ENCODE measurements at places on chromosomes 2 and 18.

DNA sequence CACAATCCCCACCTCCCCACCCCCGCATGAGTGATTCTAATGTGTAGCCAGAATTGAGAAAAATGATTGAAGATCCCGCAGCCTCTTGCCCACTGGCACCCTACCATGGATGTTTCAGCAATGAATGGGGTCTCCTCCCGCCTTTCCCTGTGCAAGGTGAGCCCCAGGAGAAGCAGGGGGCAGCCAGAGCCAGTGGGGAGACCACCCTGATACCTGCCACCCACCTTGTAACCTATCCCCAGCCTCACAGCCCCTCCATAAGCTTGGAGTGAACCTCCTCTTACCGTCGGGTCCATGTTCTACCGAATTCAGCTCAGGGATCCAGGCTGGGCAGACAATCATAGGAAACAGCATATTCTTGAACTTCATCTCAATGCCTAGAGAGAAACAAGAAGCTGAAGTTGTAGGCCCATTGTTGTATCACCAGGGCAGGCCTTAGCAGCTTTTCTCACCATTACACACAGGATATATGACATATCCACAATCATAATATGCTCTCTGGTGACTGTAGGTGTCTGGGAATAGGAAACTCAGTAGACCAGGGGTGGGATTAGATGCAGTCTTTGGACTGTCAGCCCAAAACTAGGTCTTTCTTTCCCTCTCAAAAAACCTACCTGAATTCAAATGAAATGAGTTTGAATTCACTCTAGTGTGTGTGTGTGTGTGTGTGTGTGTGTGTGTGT is 30.9 kb downstream of the XDH start:
- no peak for DNase-seq

- DNase-seq: peak; percentile 11
These were observed 279.5 kb downstream of the RND3 start for GRCh38 chr2:150207979-150208378.

- no peak for DNase-seq
These were observed 843.6 kb downstream of the TRIB2 start for GRCh38 chr2:13560322-13560721.

DNA sequence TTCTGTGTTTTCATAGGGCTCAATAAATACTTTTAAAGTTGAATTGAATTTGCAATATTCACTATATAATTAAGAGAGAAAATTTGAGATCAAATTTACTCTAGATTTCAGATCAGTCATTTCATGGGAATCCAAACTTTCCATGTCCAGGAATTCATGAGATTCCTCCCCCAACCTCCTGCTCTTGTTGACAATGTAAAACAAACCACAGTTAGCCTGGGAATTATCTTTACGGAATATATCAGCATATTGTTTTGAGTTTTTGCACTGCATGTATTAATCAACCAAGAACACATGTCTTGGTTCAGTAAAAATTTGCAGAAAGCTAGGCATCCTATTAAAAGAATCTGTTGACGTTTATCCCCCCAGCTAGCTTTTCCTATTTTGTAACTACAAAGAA is 42.3 kb downstream of the CYP1B1 start:
- no peak for DNase-seq

DNA sequence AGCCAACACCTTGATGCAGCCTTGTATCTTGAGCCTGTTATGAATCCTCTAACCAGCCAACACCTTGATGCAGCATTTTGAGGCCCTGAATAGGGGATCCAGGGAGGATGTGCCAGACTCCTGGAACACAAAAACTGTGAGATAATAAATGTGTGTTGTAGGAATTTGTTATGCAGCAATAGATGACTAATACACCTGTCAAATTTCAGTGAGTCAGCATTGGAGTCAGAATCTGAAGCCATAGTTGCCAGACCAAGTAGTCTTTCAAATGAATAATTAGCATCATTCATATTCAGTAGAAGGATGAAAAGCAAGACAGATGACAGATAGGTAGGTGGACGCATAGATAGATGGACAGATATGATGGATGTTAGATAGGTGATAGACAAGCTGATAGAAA is 942.5 kb upstream of the SLC39A10 start:
- no peak for DNase-seq

GRCh38 chr18:24736662-24737330 is 276.4 kb downstream of the HRH4 start:
- DNase-seq: peak; percentile 80

- DNase-seq: no peak
These were observed 170.5 kb downstream of the CDH20 start for GRCh38 chr18:61503688-61504087.

DNA sequence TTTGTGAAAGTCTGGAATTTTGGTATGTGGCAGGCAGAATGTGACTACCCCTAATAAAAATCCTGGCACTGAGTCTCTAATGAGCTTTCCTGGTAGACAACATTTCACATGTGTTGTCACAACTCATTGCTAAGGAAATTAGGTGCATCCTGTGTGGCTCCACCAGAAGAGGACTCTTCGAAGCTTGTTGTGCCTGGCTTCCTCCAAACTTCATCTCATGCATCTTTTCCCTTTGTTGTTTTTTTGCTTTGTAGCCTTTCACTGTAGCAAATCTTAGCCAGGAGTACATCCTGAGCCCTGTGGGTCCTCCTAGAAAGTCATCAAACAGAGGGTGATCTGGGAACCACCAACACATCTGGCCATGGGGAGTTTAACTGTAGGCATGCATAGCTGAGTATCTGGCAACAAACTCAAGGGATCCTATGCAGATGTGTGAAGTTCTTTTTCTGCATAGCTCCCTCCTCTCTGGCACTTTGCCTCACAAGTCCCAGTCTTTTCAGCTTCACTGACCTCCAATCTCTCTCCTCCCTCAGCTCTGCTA is 42.1 kb upstream of the SERTAD2 start:
- no peak for DNase-seq

DNA sequence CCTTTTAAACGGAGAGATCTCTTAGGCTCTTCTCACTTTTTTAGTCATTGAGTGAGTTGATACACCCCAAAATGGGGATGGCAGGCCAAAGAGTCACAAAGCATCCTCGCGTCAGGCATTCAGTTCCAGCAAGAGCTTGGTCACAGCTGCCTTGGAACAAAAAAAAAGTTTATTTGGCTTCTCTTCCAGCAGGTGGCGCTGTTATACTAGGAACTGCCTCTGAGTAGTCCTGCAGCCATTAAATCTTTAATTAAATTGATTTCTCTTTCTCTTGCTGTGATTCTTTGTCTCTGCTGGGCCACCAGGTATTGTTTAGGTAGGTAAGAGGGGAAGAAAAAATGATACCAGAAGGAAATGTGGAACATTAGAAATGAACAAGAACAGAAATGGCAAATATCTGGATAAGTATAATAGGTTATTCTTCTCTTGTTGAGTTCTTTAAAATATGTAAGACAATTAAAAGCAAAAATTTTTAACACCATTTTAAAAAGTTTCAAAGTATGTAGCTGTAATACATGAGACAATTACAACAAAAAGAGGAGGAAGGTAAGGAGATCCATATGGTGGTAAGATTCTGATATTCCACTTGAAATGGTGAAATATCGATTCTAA is 175.1 kb downstream of the GALNT1 start:
- DNase-seq: peak; percentile 28

GRCh38 chr2:144330951-144331673 is 188.8 kb downstream of the ZEB2 start:
- no peak for DNase-seq

- no peak for DNase-seq
These were observed 36.0 kb upstream of the DYNC2LI1 start for GRCh38 chr2:43737855-43738254.

DNA sequence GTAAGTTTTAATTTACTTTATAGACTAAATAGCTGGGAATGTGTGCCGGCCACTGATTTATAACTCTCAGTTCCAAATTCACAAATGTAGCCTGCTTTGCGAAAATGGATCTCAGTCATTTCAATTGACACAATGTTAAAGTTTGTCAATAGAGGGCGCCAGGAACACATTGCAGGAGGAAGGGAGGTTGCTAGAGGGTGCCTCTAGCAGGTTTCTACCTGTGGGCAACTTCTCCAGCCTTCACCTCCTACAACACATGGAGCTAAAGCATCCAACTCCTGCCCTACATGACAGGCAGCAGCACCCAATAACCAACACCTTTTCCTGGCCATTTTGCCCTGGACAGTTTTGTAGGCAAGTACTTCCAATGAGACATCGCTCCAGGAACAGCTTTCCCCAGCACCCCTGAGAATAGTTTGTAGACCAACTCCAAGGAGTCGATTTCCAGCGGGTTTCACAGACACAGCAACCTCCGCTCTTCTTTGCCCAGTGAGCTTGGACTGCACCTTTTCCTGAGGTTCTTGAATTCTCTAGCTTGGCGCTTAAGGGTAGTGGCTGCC is 784.8 kb upstream of the CDH2 start:
- no peak for DNase-seq

- DNase-seq: no peak
These were observed 649.5 kb upstream of the ZNF804A start for GRCh38 chr2:183948861-183949260.

DNA sequence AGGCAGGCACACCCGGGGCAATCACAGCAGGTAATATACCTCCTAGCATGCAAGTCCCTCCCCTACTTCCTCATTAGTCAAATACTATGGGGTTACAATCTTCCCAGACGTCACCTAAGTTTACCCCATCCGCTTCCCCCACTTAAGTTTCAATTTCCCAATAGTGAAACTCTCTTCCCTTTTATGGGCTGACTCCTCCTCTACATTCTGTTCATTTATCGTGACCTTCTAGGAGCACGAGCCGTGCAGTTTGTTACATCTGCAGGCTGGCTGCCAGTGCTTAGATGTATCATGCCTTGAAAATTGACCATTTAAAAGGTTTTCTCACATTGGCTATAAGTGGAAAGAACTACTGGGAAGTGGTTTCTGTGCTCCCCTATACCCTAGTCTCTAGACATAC is 1357.8 kb upstream of the CRIM1 start:
- no peak for DNase-seq

- DNase-seq: no peak
These were observed 59.4 kb upstream of the MGAT5 start for GRCh38 chr2:134194519-134194918.

DNA sequence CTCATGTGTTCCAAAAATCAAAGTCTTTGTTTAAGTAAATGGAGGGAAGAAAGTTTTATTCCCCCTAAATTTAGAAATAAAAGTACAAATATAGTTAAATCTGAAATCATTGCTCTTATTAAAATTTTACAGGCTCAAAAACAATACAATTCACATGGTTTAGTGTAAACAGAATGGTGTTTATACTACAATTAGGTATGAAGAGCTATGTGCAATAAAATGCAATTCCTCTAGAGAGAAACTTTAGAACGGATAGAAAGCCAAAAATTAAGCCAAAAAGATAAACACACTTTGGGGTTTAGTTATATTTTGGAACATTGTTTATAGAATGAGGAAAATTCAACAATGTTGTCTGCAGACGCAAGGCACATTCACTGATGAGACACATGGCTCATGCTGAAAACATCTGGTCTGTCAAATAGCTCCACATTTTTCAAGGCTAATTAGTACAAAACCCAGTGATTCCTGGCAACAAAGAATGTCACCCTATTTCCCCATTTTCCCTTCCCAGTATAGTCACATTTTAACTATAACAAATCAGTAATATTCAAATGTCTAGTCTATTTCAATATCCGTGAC is 103.3 kb downstream of the EXOC6B start:
- no peak for DNase-seq

DNA sequence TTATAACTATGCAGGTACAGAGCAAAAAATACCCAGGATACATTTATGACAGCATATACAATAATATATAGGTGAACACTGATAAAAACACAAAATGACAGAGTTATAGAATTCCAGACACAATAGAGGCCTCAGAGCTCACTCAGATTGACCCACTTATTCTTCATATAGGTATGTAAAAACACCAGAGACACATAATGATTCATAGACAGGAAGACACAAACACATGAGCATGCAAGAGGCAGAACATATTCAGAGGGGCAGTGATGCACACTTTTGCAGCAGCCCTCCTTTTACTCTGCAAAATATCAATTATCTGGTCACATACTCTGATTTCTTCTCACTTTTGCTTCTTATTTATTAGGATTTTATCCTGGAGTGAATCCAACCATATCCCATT is 633.3 kb upstream of the ACVR2A start:
- DNase-seq: no peak

- DNase-seq: no peak
These were observed 54.0 kb upstream of the NOSTRIN start for GRCh38 chr2:168748461-168748860.

DNA sequence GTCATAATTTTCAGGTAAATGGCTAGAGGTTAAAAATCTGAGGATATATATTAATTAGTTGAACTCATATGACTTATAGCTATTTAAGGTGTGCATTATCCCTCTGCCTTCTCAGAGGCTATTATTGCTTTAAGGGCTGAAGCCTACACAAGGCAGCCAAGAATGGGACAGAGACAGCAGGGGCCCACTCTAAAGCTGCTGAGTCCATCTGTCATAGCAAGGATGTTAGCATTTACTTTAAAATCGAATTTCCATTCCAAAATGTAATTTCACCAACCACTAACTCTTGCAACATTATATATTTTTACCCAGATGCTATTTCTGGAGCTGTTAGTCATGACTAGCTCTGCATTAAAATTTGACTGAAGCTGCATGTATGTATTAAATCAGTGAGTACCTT is 236.3 kb upstream of the FSIP2 start:
- peak; percentile 22 for DNase-seq

GRCh38 chr2:230871361-230872150 is 6.8 kb downstream of the ITM2C start:
- DNase-seq: no peak

- no peak for DNase-seq
These were observed 217.0 kb downstream of the OSR1 start for GRCh38 chr2:19141234-19142004.
